ENCODE measurements at places on chromosomes 11 and 22.

DNA sequence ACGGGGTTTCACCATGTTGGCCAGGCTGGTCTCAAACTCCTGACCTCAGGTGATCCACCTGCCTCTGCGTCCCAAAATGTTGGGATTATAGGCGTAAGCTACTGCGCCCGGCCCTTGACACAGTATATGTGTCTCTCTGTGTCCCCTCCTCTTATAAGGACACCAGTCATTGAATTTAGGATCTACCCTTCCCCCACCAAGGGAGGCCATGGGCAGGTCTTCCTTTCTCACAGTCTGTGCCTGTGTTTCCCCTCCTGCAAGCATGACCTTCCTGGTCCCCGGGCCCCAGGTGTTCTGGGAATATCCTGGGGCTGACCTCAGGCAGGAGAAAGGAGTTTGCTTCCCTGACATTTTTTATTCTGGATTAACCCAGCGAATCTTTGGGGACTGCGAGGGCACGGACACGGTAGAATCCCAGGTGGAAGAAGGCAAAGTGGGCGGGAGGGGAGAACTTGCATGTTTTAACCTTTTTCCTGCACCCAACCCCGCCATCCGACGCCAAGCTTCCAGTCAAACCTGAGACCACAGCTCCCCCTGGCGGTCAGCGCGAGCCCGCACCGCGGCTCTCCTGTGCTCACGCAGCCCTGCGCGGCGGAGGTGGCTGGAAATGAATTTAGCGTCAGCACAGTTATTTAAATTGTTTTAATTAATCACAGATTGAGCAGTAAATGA lies 42.1 kb upstream of the ISX start:
- peak; percentile 31 for DNase-seq

DNA sequence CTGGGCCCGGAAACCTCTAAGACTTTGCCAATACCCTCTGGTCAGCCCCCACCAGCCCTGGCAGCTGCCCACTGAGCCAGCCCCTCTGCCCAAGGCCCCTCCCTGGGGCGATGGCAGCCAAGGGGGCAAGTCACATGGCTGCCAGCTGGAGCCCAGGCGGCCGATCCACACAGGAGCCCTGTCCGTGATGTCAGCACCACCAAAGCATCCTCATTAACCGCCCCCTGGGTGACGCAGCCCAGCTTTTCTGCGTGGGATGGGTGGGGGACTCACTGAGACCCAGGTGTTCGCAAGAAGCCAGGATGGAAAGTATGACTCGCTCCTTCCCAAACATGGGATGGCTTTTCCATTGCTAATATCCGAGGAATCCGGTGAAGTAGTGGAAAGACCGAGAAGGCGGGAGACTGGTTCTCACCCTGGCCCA lies 46.6 kb upstream of the WNT7B start:
- DNase-seq: peak; percentile 75

DNA sequence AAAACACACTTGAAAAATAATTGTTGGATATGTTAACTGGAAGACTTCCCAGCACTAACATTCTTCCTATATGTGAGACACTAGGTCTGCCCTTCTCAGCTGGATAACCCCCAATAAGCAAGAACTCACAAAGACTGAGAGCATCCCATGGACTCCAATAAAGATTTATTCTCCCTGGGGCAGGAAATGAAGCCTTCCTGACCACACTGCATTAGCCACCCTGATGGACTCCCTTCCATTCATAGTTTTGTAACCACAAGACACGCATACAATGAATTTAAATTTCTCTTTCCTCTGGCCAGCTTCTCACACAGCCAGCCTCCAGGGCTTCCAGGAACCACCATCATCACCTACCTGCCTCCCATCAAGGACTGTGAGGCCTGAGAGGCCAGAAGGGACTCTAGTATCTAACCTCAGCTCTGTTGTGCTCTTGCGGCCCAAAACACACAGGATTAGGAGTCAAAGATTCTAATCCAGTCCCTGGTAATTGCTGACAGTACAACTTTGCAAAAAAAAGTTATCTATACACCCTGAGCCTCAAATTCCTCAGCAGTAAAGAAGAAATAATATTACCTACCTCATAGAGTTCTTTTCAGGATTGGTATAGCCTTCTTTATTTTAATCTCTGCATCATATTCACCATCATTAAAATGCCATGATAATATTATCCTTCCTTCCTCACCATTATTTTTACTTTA lies 45.6 kb upstream of the GDPD4 start:
- peak; percentile 73 for DNase-seq

GRCh38 chr11:90257158-90257525 lies 34.3 kb upstream of the CHORDC1 start:
- DNase-seq: no peak

DNA sequence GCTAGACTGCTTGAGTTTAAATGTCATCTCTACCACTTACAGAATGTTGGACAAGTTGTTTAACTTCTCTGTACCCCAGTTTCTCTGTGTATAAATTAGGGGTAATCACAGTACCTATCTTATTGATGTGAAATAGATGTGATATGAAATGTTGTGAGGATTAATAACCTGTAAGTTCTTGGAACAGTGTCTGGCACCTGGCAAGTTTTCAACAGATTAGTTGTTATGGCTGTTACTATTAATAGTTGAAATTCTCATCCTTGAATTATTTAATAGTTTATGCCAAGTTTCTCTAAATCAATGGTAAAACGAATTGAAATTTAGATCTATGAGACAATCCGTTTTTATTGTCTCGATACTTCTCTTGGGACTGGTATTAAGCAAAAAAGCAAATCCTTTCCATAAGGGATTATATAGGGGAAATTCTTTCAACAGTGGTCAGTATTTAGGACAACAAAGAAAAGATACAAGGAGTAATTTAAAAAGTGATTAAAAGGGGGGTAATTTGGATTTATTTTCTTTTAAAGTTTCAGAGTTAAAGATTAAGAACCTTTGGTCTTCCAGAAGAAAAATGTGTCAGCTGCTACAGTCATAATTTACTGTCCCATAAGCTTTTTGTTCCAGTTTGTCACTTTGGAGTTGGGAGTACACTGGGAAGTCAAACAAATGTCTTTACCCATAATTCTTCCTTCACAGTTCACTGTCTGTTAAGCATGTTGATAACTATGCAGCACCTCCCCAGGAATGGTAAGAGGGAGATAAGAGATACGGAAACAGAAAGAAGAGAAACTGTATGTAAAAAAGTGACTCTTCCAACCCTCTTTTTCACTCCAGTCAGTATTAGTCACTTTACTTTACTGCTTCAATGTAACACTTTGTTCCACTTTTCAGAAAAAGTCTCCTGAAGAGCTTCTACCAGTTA lies 13.2 kb downstream of the PDE3B start:
- no peak for DNase-seq

- DNase-seq: no peak
These were observed 38.2 kb downstream of the KIAA0930 start for GRCh38 chr22:45202333-45203149.

- DNase-seq: peak; percentile 71
These were observed 8.1 kb downstream of the EHD1 start for GRCh38 chr11:64870176-64870892.

GRCh38 chr11:94193288-94193687 lies 64.6 kb downstream of the PANX1 start:
- DNase-seq: peak; percentile 85

- DNase-seq: no peak
These were observed 1.4 kb downstream of the SMPD1 start for GRCh38 chr11:6391537-6392134.

DNA sequence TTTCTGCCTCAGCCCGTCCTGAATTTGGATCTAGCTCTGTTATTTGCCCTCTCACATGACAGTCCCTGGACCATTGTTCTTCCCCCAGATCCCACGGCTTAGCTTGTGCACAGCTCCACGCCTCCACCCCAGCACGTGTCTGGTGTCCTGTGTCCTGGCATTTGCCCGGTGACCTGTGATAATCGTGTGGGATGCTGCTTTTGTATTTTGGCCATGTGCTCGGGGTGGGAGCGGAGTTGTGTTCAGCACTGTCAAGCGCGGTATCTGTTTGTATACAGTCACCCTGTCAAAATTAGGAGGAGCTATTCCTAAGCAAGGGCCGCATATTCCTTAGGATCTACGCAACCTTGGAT lies 11.9 kb downstream of the ADAMTS8 start:
- DNase-seq: no peak

GRCh38 chr22:42074132-42074811 lies at the start of gene PHETA2:
Gene PHETA2 (plus strand): TSS chr22:42074248. CDS start chr22:42077294, 3,046 bp downstream.
- peak; percentile 67 for DNase-seq

DNA sequence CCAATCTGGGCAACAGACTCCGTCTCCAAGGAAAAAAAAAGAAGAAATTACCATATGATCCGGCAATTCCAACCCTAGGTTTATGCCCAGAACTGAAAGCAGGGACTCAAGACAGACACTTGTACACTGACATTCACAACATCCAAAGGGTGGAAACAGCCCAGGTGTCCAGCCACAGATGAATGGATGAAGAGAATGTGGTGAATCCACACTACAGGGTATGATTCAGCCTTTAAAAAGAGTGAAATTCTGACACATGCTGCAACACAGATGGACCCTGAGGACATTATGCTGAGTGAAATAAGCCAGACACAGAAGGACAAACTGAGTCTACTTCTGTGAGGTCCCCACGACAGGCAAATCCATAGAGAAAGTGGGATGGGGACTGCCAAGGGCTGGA lies 43.9 kb downstream of the SGSM3 start:
- no peak for DNase-seq

GRCh38 chr11:114892381-114893197 lies 214.3 kb downstream of the NXPE2 start:
- no peak for DNase-seq

GRCh38 chr11:74731301-74732094 lies at the start of gene CHRDL2:
Gene CHRDL2 (minus strand): TSS chr11:74731426. CDS start chr11:74730888, 538 bp downstream.
- DNase-seq: peak; percentile 55

DNA sequence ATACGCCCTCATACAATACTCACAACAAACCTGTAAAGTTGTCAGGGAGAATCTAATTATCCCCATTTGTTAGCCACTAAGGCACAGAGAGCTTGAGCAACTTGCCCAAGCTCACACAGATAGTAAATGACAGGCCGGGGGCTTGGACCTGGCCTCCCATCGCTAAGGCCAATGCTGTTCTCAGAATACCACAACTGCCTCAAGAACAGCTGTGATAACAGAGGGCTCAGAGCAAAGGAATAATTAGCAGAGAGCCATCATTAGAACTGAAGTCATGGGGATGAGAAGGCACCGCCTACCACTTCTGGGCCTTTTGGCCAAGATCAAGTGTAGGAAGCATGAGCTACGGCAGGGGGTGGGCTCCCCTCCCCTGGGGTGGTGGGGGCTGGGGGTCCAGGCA lies 98.6 kb downstream of the FEZ1 start:
- DNase-seq: no peak

DNA sequence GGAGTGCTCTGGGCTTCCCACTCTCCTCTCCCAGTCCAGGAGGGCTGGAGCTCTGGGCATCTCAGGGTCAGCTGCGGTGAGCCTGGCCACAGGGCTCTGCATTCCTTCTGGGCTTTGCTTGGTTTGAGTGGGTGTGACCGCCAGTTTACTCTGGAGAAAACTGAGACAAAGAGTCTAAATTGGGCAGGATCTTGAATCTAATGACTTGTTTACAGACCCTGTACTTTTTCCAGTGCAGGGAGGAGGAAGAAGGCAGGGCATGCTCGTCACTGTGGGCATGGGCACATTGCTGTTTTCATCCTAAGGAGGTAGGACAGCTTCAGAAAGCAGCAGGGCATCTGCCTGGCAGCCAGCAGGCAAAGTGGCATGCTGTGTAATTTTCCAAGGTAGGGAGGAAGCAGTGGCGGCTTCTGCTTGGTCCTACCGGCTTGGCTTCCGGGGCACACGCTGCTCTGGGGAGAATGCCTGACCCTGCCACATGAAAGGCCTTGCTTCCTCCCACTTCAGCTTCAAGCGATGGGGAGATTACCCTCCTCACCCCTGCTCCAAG lies 22.9 kb downstream of the FLI1 start:
- DNase-seq: no peak

GRCh38 chr11:83717537-83717936 lies 431.4 kb upstream of the CCDC90B start:
- no peak for DNase-seq

DNA sequence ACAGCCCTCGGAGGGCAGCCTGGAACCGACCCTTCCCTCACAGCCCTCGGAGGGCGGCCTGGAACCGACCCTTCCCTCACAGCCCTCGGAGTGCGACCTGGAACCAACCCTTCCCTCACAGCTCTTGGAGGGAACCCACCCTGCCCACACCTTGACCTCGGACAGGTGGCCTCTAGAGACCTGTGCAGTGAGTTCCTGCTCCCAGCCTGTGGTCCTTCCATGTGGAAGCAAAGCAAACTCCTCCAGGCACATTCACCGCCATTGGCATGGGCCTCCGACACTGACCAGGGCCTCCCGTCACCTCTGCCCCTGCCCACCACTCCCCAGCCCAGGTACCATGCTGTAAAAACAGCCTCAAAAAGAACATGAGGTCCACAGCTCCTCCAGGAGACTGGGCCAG lies 272.1 kb downstream of the BRD1 start:
- no peak for DNase-seq

DNA sequence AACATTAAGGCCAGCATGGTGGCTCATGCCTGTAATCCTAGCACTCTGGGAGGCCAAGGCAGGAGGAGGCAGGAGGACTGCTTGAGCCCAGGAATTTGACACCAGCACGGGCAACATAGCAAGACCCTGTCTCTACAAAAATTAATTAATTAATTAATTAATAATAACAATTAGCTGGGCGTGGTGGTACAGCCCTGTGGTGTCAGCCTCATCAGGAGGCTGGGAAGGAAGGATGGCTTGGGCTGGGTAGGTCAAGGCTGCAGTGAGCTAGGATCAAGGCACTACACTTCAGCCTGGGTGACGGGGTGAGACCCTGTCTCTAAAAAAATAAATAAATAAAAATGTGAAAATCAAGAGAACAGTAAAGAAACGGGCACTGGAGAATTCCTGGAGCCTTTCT lies 1.4 kb downstream of the ARFGAP3 start:
- no peak for DNase-seq

GRCh38 chr11:17798716-17799115 lies 64.1 kb downstream of the KCNC1 start:
- no peak for DNase-seq

- DNase-seq: peak; percentile 57
These were observed 66.8 kb downstream of the FEZ1 start for GRCh38 chr11:125429174-125429707.

- no peak for DNase-seq
These were observed 29.1 kb downstream of the NFRKB start for GRCh38 chr11:129866311-129866710.

DNA sequence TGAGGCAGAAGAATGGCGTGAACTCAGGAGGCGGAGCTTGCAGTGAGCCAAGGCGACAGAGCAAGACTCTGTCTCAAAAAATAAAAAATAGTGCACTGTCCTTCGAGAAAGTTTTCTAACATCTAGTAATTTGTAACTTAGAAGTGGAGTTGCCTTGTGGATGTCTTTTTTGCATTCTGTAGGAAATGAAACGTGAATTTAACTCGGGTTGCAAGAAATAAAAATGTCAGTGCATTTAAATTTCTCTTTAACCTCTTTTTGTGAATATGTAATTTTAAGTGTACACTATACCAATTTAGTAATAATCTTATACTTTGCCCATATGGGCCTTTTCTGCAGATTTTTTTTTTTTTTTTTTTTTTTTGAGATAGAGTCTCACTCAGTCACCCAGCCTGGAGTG lies 26.2 kb upstream of the CRKL start:
- no peak for DNase-seq

GRCh38 chr11:35363854-35364780 lies 55.2 kb downstream of the SLC1A2 start:
- peak; percentile 90 for DNase-seq

- peak; percentile 79 for DNase-seq
These were observed 460 bp downstream of the ZC3H12C start for GRCh38 chr11:110093407-110094297.

Data from foreskin fibroblast (primary cell).